ENCODE measurements at places on chromosomes 12 and 14. TPM values are rescaled to one million over a fixed set of nuclear protein-coding genes. Genes with fewer than 3 reads are reported as not detected.

Gene CD163
- 330 TPM for total RNA-seq

DNA sequence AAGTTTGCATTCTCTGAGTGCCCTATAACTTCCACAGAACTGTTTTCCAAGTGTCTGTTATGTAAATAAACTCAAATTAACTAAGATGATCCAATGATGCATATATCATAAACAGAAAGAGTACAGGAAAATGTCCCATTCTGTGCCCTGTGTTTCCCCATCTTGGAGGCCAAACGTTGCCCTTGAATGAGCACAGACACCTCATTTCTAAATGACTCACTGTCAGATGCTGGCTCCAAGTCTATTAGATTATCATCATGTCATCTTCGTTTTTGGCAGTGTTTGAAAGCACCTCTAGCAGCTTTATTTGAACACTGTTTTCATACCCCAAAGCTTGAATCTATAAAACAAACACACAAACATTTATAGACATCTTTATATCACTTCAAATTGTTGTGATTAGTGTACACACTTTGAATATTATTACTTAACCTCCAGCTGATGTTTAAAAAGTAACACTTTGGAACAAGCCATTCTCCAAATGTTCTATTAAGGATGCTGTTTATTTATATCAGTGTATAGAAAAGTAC, 424.2 kb downstream of the NOVA1 start:
- H3K4me1 ChIP-seq, result no peaks in the 10 kb centered on the region
- H3K36me3 ChIP-seq, result no peaks in the 10 kb centered on the region
- H3K4me3 ChIP-seq, result no peak overlapping the region

- H3K27ac ChIP-seq, result peak overlapping the region; percentile 48
- peaks cover 11% of the 10 kb centered on the region for H3K36me3 ChIP-seq
- H3K4me3 ChIP-seq, result no peak overlapping the region
- no peak for DNase-seq
- H3K4me1 ChIP-seq, result peaks cover 30% of the 10 kb centered on the region
- no peaks in the 10 kb centered on the region for H3K27me3 ChIP-seq
Observed at GRCh38 chr14:95134304-95134933, 22.9 kb downstream of the DICER1 start.

DNA sequence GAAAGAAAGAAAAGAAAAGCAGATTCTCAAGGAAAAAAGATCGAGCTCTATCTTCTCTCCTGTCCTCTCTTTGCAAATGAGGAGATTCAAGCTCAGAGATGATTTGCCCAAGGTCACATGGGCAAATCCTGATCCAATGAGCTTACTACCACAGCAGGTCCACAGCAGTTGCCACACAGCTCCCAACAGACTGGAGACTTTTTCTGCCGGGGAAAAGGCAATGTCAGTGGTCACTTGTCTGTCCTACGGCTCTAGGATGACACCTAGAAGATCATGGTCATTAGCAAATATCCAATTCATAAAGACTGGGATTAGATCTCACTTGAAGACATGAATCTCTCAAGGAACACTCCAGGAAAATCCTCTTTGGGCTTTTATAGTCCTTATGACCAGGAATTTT, 58.8 kb downstream of the TTC7B start:
- DNase-seq, result no peak
- no peak overlapping the region for H3K27ac ChIP-seq
- H3K4me3 ChIP-seq, result no peak overlapping the region
- H3K27me3 ChIP-seq, result no peaks in the 10 kb centered on the region
- H3K4me1 ChIP-seq, result peaks cover 17% of the 10 kb centered on the region
- H3K36me3 ChIP-seq, result no peaks in the 10 kb centered on the region

DNA sequence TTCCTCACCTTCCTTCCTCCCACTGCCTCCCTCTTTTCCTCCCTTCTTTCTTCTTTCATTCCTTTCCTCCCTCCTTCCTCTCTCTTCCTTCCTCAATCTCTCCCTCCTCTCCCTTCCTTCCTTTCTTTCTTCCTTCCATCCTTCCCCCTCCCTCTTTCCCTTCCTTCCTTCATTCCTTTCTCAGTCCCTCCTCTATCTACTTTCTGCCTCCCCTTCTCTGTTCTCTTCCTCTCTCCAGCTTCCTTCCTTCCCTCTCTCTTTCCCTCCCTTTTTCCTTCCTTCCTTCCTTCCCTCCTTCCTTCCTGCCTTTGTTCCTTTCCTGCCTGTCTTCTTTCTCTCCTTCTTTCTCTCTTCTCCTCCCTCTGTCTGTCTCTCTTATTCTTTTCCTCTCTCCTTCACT, 16.1 kb downstream of the ASCL1 start:
- H3K27me3 ChIP-seq, result no peaks in the 10 kb centered on the region
- no peaks in the 10 kb centered on the region for H3K36me3 ChIP-seq
- no peak overlapping the region for H3K27ac ChIP-seq
- DNase-seq, result no peak
- no peaks in the 10 kb centered on the region for H3K4me1 ChIP-seq

Data from upper lobe of left lung (tissue), 6 donors.